D721Med (cell line): ENCODE measurements at places on chromosomes 11 and 22.

GRCh38 chr11:62999649-63000048, 14.9 kb upstream of the SLC22A6 start:
- no peak for DNase-seq

DNA sequence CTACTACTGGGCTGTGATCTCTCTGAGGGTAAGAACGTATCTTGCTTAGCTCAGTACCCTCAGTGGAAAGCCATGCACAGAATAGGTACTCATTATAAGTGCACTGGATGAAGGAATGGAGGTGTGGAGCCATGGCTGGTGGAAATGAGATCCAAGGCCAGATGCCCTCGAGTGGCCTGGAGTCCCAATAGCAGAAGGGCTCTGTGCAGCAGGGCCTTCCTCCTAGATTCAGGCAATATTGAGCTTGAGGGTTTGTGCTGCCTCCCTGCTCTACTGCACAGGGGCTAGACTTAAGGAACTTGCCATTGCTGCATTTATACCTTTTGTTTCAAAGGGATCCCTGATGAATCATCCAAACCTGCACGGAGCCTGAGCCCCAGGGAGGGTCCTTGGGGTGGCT, 33.6 kb upstream of the TUB start:
- no peak for DNase-seq

DNA sequence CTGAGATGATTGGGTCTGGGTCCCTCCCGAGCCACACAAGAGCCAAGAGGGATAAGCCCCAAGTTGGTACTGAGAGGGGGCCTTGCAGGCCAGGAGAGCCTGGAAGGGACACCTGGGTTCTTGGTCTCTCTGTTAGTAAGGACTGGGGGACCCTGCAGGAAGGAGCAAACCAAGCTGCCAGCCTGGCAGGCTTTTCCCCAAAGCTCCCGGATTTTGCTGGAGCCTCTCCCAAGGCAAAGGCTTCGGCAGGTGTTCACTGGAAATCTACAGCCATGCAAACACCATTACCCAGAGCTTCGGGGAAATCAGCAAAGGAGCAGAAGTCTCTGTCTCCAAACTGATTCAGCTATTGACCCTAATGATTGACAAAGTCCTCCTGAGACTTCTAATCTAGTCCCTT, 527.9 kb downstream of the BUD13 start:
- no peak for DNase-seq

DNA sequence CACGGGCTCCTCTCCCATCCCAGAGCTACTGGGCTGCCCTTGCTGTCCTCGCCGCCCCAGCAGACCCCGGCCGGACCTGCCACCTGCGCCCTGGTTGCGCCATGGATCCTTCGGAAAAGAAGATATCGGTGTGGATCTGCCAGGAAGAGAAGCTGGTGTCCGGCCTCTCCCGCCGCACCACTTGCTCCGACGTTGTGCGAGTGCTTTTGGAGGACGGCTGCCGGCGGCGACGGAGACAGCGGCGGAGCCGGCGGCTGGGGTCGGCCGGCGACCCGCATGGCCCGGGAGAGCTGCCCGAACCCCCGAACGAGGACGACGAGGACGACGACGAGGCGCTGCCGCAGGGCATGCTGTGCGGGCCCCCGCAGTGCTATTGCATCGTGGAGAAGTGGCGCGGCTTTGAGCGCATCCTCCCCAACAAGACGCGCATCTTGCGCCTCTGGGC, 382 bp downstream of the RASSF10 start:
- DNase-seq = no peak

- no peak for DNase-seq
Observed at GRCh38 chr22:21876486-21877176, 9.2 kb upstream of the MAPK1 start.

DNA sequence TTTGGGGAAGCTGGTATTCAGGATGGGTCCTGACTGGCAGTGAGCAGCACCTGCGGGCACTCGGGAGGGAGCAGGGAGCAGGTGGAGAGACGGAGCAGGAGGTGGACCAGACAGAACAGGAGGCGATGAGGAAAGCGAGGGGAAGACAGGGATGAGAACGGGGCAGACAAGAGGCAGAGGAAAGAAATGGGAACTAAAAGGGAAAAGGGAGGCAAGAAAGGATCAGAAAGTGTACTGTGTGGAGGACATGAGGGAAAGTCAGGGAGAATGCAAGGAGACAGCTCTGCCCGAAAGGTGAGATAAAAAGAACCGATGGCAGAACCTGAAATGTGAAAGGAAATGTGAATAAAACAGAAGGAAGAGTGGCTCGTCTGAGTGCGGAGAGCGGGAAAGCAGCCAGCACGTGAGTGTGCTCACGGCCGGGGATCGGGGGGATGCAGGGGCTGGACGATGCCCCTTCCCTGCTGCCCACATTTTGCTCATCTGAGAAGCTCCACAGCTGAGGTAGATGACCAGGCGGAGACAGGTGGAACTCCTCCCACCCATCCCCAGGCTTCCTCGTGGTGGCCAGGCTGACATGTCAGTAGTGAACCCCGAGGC, 494.4 kb upstream of the B3GAT1 start:
- DNase-seq = no peak

DNA sequence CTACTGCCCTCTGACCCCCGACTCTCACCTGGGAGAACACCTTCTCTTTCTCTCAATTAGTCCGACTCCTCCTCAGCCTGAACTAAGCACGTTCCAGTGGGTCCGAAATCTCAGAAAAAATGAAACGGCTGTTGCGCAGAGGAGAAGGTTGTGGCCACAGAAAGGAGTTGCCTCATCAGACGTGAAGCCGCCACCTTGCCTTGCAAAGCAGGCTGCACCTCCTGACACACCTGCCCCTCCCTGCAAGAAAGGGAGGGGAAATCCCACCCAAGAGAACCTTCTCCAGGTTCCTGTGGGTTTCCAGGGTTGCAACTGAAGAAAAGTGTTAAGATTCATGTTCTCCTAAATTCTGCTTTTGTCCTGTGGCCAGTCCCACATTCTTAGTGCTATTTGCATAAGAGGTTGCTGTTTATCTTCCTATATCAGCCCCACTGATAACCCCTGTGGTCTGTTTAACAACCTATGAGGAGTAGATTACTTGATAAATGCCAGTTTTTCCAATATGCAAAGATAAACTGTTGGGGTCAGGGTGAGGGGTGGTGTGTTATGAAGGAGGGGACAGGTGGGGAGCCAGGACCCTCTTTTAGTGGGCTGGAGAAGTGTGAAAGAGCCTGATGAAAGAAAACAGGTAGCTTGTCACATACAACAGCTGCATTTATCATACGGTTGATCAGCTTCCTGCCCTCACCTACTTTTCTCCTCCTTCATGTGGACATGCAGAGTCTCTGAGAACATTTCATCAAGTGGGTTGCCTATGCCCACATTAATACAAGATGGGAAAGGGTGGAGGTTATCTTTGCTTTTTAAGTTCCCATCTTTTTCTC, 18.2 kb downstream of the ZBTB16 start:
- DNase-seq = no peak

DNA sequence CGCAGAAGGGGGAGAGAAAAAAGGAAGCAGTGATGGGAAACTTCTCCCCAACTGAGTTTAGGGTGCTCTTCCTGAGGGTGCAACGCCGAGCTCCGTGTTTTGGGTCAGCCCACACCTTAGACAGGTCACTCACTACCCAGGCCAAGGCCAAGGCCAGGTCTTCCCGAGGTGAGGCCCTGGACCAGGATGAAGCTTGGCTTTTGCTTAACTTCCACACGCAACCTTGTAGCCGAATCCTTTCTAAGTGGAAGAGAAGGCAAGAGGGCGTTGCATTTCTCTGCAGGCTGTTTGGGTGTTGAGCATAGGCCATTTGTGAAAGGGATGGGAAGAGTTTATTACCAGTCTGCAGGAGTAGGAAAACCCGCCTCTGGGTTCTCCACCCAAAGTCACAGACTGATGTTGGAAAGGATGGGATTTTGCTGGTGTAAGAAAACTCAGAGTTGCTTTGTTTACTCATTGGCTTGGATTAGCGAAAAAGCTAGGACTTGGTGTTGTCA, 1.5 kb downstream of the KREMEN1 start:
- DNase-seq = no peak

GRCh38 chr11:78298291-78298771, 109.6 kb downstream of the USP35 start:
- no peak for DNase-seq

DNA sequence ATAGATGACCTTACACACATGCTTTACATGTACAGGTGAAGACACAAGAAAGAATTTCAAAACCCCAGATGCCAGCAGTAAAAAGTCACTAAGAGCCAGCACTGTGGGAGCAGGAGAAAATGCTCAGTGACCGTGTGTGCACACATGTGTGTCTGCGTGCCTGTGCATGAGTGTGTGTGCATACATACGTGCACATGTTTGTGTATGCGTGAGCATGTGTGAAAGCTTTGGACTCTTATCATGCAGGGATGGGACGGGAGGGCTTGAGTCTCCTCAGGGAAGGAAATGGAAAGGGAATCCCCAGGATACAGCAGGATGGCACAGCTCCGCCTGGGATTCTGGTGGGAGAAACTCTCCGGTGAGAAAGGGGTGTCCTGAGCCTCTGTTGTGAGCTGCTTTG, 121.5 kb upstream of the B3GAT1 start:
- no peak for DNase-seq
